ENCODE measurements at places on chromosomes 2 and 18. TPM values are rescaled to one million over a fixed set of nuclear protein-coding genes. Genes with fewer than 3 reads are reported as not detected.
A peak's percentile ranks its signal among the peaks of the same experiment; 100 is the strongest.

GRCh38 chr2:227890495-227891079 lies 19.2 kb downstream of the DAW1 start:
- no peak for DNase-seq

- DNase-seq: no peak
Measured at GRCh38 chr2:109724533-109725460, 69.3 kb upstream of the RGPD5 start.

DNA sequence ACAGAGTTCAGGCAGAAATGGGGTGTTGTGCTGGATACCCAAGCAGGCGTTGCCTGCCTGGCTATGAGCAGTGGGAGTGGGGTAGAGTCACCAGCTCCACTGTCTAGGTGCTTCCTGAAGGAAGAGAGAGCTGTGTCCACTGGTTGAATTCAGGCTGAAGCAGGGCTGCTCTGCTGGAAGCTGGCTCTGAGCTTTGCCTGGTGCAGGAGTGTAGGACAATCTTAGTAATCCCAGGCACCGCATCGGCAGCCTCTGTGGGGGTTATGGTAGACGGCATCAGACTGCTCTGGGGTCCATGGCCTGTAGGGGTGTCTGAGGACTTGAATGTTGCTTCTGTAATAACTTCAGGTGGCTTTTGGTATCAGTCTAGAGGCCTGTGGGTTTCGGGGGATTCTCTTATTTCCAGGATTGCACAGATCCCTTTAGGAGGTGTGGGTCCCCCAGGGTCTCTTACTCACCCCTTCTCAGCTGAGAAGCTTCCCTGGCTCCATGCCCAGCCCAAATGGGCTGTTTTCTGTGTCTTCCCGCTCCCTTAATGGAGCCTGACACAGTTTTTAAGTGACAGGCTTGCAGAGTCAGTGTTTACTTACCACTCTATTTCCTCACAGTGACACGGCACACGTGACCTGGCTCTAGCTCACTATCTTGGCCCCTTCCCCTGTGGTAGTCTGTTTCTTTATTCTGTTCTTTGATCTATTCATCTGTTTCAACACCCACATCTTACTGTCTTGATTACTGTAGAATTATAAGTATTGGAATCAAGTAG lies 644.3 kb downstream of the CBLN2 start:
- no peak for DNase-seq

GRCh38 chr2:130756053-130756873 lies 923 bp downstream of the AMER3 start:
- no peak for DNase-seq

DNA sequence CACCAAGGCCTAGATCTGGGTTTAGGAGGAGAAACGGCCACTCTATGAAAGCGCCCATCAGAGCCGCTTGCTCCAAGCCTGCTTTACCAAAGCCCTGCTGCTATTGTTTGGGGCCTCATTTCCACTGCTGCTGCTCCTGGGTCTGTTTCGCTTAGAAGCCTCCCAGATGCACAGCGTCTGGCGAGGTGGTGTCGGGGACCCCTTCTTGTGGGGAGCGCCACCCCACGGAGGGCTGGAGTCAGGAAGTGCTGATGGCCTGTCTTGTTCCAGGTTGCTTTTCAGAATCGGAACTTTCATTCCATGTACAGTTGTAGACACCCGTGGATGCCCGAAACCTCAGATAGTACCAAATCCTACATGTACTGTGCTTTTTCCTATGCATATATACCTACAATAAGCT lies 204.9 kb upstream of the TWIST2 start:
- DNase-seq: no peak

DNA sequence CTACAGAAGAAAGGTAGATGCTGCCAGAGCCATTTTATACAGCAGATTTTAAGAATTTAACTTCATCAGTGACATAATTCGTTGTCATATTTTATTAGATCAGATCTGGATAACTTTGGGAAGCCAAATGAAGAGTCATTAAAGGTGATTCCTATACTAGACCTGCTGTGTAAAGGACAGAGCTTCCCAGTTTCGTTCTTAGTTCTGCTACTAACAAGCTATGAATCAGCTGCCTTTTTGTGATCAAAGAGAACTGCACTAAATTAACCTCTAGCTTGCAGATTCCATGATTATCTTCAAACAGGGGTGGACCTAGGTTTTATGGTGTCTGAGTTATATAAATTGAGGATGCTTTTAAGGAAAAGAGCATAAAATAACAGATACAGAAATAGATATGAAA lies 926.5 kb upstream of the ACVR2A start:
- DNase-seq: no peak

GRCh38 chr2:62032096-62032495 lies 126.6 kb downstream of the COMMD1 start:
- DNase-seq: no peak

DNA sequence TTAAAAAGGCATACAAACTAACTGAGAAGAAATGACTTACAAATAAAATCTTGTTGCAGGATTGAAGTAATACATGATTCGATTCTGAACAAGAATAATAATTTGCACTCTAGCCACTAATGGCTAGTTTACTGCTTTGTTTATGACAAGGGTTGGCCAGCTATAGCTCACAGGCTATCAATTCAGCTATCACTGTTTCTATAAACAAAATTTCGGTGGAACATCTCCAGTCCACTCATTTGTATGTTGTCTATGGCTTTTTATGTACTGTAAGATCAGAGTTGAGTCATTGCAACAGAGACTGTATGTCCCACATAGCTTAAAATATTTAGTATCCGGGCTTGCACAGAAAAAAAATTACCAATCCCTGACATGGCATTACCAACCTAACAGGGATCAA lies 543.7 kb upstream of the CNTNAP5 start:
- no peak for DNase-seq

GRCh38 chr2:130987519-130988425 lies 105.5 kb downstream of the FAM168B start:
- DNase-seq: no peak

DNA sequence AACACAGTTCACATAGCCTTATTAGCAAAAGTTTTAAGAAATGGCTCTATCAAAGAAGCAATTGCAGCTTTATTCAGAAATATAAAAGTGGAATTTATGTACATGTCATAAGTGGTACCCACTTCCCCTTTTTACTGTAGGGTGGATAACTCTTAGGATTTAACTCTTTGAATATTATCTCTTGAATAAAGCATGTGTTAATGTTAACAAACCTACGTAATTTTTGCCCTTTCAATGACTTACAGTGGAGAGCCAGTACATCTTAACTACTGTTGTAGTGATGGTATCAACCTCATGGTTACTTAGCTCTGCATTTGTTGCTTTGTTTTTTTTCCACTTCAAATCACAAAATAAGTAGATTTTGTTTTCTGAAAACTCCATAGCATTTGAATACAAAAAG lies 8.8 kb downstream of the NABP1 start:
- no peak for DNase-seq

DNA sequence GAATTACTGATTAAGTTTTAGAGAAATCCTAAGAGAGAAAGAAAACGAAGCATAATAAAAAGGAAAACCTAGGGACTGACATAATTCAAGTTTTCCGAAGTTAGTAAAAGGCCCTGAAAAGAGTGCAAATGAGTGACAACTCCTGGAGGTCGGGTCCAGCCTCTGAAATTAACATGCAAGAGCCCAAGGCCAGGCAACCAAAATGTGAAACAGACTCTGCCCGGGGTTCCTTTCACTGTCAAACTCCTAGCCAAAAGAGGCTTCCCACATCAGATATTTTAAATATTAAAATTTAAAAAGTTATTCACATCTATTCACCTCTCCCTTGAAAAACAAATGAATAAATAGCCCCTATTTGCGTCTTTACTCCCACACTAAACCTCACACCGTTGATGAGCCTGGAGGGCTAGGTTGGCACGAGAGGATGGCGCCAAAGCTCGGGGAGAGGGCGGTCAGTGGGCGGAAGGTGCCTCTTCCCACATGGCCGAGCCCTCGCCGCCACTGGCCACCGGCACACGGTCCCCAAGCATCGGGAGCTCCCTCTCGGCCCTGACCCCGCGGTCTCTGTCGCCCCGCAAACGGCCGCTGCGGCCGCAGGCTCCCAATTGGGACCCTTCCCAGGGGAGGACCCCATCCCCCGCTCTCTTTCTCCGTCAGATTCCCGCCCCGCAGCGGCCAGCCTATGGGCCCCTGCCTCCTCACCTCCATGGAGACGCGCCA lies 630 bp downstream of the PPM1G start:
- DNase-seq: no peak

GRCh38 chr2:186645999-186646398 lies 47.9 kb upstream of the FAM171B start:
- DNase-seq: no peak

DNA sequence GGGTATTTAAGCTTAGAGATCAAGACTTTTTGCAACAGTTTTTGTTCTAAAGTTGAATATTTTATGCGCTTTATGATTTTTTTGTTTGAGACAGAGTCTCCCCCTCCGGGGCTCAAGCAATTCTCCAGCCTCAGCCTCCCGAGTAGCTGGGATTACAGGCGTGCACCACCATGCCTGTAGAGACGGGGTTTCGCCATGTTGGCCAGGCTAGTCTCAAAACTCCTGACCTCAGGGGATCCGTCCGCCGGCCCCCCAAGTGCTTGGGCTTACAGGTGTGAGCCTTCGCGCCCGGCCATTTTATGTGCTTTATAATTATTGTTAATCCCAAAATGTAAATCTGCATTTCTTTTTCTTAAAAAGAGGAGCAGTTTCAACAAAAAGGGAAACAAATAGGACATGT lies 29.0 kb downstream of the TBR1 start:
- no peak for DNase-seq

DNA sequence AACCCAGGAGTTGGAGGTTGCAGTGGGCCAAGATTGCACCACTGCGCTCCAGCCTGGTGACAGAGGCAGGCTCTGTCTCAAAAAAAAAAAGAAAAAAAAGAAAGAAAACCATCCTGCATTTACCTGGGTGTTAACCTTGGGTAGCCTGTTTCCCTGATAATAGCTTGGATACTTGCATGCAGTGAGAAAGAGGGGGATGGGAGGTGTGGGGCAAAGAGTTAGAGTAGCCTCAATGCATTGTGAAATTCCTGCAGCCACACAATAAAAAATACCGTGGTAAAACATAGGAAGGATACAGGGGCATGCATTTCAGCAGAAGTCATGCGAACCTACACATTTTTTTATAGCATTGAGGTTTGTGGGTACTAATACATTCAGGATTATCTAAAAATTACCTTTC lies 76.6 kb upstream of the ZNF516 start:
- no peak for DNase-seq

- DNase-seq: peak; percentile 43
Measured at GRCh38 chr2:231611273-231612108, 18.8 kb downstream of the TEX44 start.

- no peak for DNase-seq
Measured at GRCh38 chr2:28951910-28952835, 28.9 kb upstream of the TOGARAM2 start.

DNA sequence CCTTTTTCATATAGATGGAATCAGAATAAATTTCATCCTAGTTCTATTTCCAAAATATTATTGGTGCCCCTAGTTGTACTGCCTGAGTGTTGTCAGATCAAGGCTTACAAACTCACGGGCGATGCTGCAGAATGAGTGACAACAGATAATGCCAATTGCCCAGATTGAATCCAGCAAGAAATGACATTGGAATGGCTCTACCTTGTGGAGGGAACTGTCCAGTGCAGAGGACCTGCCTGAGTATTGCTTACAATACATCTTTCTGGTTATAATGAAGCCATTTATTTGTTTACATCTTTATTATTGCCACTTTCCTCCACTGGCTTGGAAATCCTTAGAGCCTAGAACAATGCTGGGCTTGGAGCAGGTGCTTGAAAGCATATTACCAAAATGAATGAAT lies 7.8 kb upstream of the IL1R2 start:
- no peak for DNase-seq

DNA sequence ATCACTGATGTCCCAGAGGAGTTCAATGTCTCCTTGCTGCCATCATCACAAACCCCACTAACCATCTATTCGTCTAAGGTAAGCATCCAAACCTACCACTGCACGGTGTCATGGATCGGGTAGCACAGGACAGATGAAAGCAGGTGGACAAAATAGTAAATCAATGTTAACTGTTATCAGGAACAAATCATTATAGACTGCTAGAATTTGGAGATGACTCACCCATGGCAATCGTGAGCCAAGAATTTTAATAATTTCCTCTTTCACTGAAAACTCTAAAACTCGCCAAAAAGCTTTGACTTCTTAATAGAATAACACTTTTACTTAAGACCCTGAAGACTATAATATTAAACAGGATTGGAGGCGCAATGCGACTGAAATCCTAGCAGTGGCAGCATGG lies 33.7 kb upstream of the BZW1 start:
- DNase-seq: no peak

DNA sequence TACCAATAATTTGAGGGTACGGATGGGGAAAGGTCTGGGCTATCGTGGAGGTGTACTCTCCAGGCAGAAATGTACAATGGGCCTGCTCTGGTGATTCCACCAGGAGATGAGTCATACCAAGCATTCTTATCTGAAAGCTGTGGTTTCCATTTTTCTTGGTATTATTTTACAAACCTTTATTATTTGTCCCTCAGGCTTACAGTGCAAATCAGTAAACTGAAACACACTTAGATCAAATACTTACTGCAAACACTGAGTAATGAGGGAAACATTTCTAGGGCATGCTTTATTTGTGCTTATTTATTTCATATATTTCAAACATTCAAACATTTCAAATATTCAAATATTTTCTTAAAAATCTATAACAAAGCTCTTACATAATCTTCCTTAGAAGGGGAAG lies 319.8 kb downstream of the RND3 start:
- no peak for DNase-seq

DNA sequence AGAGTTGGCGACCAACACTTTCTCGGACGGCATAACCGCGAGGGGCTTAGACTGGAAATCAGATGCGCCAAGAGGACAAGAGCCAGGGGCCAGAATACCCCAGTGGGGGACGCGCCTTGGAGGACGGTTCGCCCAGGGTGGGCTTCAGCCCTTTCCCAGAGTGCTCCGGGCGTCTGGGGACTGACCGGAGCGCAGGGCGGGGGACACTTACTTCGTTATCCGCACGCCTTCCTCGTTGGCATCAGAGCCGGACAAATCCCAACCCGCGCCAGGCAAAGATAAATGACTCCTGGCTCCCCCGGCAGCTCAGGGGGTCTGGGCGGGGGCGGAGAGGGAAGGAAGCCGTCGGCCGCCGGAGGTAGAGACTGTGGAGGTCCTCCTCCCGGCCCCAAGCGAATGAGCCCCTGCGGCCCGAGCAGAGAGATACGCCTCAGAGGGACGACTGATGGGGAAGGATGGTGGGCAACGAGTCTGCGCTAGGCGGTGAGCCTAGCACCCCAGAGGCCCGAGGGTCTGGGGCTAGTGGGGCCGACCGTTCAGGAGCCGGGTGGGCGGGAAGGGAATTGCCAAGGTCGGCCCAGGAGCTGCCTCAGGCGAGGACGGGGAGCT lies 4.7 kb upstream of the SATB2 start:
- no peak for DNase-seq

GRCh38 chr2:143936848-143937722 lies 582.8 kb downstream of the ZEB2 start:
- DNase-seq: peak; percentile 5

Gene TOGARAM2
- 5.1 TPM for total RNA-seq

Gene PDE1A
- not detected for total RNA-seq

Gene UGT1A3
- not detected for total RNA-seq

Gene HNMT
- total RNA-seq: not detected

Gene NT5DC4
- not detected for total RNA-seq

Gene TEKT4
- total RNA-seq: not detected

Gene SNTG2
- total RNA-seq: 0.22 TPM

Gene BABAM2
- 35.6 TPM for total RNA-seq

Gene GNLY
- 4.3 TPM for total RNA-seq
